Activated CD4-positive, alpha-beta T cell treated with anti-CD3 and anti-CD28 coated beads, Interleukin-2, amount 50 U/mL, for 16 hours (primary cell): ENCODE measurements at places on chromosomes 16 and 17.

DNA sequence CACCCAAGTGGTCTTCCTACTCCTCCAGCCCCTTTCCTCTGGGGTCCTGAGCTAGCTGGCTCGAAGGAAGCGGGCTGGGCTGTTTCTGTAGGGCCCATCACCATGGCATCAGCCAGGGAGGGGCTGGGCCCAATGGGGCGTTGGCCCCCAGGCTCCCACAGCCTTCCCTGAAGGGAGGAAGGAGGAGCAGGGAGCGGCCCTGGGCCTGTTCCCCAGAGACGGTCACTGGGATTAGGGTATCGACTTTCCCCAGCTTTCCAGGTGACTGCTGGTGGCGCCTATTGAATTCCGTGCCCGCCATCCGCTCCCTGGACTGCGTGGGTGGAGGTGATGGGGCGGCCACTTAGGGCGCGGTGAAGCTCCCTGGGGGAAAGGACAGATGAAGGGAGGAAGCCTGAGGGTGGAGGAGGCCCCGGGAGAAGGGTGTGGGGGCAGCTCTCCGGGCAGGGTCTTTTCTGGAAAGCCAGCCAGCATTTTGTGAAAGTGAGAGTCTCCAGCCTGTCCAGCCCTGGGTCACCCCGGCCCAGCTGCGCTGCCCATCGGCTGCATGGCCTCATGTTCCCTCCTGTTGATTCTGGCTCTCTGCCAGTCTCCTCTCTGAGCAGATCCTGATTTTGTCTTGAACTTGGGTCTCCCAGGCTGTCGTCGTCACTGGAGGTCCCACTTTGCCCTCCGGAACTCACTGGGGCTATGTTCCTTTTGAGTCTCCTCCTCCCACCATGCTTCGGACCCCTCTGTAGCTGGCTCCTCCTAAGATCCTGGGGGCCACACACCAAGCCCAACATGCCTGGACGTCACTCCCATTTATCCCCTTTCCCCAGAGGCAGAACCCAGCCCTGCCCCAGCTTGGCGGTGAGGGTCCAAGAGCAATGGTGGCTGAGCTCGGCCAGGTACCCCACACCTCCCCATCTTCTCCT, 9.8 kb downstream of the NHERF1 start:
- DNase-seq = no peak

DNA sequence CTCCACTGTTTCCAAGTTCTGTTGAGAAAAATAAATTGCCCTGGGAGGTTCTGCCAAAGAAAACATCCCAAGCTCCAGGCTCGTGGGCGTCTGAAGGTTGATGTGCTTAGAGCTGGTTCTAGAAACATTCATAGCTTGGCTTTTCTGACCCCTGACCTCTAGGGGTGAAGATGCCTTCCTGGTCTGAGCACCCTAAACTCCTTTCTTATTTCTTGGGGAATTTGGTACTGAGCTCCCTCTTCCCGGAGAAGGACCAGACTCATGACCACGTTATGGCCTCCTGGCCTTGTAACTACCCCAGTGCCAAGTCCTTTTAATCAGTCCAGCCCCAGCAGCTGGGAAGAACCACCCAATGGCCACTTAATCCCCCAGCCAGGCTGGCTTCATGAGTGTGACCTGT, 66.4 kb downstream of the MYH11 start:
- no peak for DNase-seq

- DNase-seq = no peak
Measured at GRCh38 chr17:2885733-2886132, 89.5 kb downstream of the RAP1GAP2 start.

DNA sequence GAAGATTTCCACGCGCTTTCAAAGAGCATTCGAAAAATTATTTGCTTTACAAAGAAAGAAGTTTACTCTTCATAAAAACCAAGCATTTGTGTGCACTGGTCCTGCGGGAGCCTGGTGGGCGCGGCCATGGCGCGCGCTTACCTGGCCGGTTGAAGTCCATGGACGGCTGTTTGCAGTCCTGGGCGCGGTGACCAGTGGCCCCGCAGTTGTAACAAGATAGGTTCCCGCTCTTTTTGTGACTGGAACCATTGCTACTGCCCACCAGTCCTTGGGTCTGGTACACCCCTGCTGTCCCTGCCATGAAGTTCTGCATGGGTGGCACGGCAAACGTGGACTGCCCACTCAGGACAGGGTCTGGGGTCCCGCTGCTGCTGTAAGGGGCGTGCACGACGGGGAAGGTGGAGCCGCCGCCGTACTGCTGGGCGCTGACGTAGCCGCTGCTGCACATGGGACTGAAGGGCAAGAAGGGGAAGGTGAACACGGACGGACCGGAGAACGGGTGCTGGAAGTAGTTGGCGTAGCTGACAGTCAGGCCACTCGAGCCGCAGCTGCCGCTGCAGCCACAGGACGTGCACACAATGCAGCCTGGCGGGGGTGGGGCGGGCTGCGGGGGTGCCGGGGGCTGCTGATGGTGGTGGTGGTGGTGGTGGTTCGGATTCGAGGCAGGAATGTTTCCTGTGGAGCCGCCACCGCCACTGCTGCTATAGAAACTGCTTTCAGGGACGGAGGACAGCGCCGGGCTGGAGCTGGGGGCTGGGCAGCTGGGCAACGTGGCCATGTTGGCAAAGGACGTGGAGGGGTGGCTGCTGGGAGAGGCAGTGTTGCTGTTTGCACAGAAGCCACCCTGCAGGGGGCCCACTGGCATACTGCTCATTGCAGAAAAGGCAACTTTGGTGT, 19.5 kb downstream of the MAP1LC3B start:
- no peak for DNase-seq

- no peak for DNase-seq
Measured at GRCh38 chr17:72812823-72813222, 279.7 kb downstream of the SLC39A11 start.

DNA sequence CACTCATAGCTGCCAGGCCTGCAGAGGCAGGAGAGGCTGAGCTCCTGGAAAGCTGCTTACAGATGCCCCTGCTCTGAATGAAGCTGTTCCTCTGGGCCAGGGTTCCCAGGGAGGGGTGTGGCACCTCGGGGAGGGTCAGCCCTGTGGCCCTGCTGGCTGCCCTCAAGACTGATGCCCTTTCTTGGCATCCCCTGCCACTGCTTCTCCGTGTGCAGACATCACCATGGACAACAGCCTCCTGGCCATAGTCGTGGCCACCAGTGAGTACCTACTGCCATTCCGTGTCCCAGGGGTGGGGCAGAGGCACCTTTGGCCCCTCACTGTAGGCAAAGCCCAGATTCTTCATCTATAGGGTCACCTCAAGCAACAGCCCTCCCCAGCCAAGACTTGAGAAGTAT, 8.9 kb downstream of the MRPL27 start:
- no peak for DNase-seq

DNA sequence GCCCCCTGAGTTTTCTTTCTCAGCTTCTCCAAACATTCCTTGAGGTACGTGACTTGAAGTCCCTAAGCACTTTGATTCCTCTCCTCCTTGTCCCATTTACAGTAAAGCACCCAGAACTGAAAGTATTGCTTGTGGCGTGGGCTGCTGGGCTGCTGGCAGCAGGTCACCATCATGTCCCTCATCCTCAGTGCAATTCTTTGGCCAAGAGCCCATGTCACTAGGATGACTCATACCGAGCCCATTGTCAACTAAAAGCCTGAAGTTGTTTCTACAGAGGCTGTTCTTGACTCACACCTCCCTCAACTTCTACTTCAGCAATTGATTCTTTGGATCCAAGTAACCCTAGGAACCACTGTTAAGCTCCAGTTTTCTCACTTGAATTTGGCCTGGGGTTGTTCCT, 54.3 kb downstream of the KPNA2 start:
- peak; percentile 57 for DNase-seq

DNA sequence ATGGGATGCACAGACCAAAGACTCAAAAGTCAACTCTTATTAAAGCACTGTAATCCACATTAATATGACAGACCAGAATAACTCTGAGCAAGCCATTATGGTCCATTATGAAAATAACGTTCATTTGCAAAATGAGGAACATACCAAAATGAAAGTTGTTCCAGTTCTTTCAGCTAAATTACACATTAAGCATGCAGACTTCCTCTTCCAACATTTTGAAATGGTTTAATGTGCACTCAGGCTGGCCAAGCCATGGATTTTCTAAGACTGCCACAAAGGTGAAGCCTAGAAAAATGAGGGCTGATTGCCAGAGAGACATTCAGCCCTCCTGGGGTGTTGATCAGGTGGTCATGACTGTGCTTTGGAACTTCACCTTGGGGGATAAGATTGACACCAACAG, 56.7 kb upstream of the NOG start:
- no peak for DNase-seq

- DNase-seq = peak; percentile 81
Measured at GRCh38 chr17:38728290-38728831, 1.8 kb upstream of the CISD3 start.

DNA sequence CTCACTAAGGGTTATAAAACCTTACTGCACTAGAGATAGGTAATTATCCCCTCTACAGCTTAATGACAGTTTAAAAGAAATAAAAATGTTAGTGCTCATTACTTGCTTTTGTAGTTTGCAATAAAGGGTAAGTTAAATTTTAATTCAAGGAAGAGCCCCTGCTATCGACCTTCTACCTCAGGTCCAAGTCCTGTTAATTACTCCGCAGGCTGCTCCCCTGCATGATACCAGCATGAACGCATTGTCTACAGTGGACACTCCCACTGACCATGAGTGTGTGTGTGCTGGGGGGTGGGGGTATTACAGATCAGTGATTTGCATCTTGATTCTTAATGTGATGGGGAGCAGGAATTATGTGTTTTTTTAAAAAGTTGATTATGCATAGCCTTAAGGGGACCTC, 103.1 kb downstream of the AATF start:
- no peak for DNase-seq

DNA sequence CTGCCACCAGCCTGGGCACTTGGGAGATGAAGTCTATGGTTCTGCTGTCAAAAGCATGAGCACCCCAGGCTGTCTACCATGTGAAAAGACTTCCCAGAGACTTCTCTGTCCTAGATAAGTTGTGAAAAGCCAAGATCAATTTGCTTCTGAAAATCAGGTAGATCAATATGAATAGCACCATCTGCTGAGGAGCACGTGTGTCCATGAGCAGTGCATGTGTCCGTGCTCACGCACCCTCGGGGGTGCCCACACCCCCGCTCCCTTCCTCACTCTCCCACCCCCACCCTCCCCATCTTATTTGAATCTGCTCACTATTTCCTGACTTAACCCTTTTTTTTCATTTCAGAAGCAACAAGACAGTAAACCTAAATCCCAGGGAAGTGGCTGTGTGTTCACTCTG, 238.3 kb upstream of the SDK2 start:
- DNase-seq = no peak

GRCh38 chr17:27463235-27463677, 7.0 kb downstream of the KSR1 start:
- DNase-seq = peak; percentile 48

DNA sequence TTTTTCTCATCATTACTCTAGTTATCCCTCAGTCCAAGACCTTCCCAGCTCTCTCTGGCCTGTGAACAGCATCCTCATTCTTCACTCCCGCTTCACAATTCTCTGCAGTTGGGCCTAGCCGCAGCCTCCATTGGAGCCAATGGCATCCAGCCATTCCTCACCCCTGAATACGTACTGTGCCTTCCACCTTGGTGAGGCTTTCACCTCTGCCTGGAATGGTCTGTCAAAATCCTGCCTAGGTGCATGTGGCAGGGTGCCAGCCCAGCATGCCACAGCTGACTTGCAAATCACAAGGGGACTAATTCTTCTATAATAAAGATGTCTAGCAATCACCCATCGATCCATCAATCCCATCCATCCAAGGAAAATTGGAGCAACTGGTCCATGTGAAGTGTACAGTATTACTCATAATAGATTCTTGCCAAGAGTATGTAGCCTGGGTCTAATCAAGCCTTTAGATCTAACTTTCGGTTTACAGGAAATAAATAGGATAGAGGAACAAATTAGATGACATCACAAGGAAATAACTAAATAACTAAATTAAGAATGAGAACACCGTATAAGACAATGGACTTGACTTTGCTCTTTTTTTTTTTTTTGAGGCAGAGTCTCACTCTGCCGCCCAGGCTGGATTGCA, 5.1 kb upstream of the CX3CL1 start:
- no peak for DNase-seq

GRCh38 chr17:27915709-27916108, 22.5 kb upstream of the LYRM9 start:
- DNase-seq = no peak

GRCh38 chr17:42918902-42919521, 18.4 kb downstream of the G6PC1 start:
- no peak for DNase-seq

- no peak for DNase-seq
Measured at GRCh38 chr16:3045758-3046640, at the start of gene MMP25. Gene MMP25, plus strand, starts transcription at chr16:3046561. Its CDS starts 357 bp downstream, at chr16:3046918.

DNA sequence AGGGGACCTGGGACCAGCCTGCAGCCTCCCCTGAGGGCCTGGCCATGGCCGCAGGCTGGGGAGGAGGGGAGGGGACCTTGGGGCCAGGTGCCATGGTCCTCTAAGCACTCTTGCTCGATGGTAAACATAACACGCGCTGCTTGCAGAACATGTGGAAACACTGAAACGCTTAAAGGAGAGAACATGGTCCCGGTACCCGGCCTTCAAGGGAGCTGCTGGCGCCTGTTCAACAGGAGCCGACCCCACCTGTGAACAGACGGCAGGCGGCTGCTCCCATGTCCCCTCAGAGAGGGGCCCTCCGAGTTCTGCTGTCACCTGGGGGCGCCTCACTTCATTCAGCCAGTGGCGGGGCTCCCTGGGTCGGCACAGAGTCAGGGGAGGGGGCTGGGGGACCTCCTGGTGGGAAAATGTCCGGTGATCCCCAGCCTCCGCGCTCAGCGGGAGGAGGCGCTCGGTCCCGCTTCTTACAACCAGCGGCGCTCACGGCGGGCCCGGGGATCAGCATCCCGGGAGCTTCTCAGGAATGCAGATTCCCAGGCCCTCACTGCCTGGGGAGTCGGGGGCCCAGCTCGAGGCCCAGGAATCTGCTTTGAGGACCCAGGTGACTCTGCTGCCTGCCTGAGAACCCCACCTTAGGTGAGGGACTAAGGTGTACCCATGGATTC, 854 bp upstream of the SSTR5 start:
- DNase-seq = no peak

- no peak for DNase-seq
Measured at GRCh38 chr17:75317671-75318070, 28.4 kb upstream of the SLC25A19 start.

- no peak for DNase-seq
Measured at GRCh38 chr17:81400154-81400977, 5.1 kb downstream of the BAHCC1 start.

GRCh38 chr16:88809068-88809675, 2.6 kb downstream of the APRT start:
- no peak for DNase-seq

DNA sequence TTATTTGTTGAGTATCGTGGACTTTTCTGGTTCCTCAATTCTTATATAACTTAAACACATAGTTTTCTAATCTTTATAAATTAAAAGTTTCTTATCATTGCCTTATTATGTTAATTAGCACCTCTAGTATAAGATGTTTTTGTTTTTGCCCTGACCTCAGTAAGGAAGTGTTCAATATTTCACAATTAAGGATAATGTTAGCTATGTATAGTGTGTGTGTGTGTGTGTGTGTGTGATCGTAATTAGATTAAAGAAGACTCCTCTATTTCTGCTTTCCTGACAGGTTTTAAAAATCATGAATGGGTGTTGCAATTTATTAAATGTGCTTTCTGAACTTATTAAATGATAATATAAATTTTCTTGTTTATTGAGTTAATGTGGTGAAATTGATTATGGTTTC, 12.0 kb downstream of the IL21R start:
- no peak for DNase-seq

- DNase-seq = no peak
Measured at GRCh38 chr17:61456688-61457225, 4.5 kb downstream of the TBX4 start.

- DNase-seq = no peak
Measured at GRCh38 chr16:83244057-83244456, 563.7 kb upstream of the HSBP1 start.
